Activated CD4-positive, alpha-beta memory T cell treated with anti-CD3 and anti-CD28 coated beads, Interleukin-2, amount 10 ng/mL, durations not matched to agents 7 days and 5 days (primary cell): ENCODE measurements at places on chromosomes 13 and 19.
A peak's percentile ranks its signal among the peaks of the same experiment; 100 is the strongest.

DNA sequence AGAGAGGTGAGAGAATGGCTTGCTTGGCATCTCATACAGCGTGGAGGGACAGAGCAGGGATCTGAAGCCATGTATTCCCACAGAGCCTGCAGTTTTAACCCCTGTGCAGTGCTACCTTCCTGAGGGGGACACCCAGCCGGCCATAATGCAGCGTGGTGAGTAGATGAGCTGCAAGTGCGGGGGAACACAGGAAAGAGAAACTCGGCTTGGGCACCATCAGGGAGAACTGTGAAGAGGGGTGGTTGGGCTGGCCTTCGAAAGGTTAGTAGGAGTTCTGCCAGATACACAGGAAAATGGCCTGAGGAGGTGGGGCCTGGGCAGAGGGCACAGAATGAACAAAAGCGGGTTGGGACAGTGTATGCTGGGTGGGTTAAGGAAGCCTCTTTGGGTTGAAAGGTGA is 88.3 kb downstream of the SIPA1L3 start:
- no peak for DNase-seq
- no peaks in the 10 kb centered on the region for H3K4me1 ChIP-seq
- no peaks in the 10 kb centered on the region for H3K27me3 ChIP-seq
- no peak overlapping the region for H3K4me3 ChIP-seq
- no peak overlapping the region for H3K27ac ChIP-seq

GRCh38 chr13:28540612-28541011 is 45.7 kb upstream of the FLT1 start:
- H3K36me3 ChIP-seq: peaks cover 5% of the 10 kb centered on the region
- H3K27me3 ChIP-seq: peaks cover 4% of the 10 kb centered on the region
- peaks cover 27% of the 10 kb centered on the region for H3K4me1 ChIP-seq

GRCh38 chr19:54335164-54335563 is 3.8 kb downstream of the LILRA4 start:
- no peaks in the 10 kb centered on the region for H3K36me3 ChIP-seq
- peaks cover 16% of the 10 kb centered on the region for H3K27me3 ChIP-seq
- no peaks in the 10 kb centered on the region for H3K4me1 ChIP-seq
- no peak overlapping the region for H3K4me3 ChIP-seq

DNA sequence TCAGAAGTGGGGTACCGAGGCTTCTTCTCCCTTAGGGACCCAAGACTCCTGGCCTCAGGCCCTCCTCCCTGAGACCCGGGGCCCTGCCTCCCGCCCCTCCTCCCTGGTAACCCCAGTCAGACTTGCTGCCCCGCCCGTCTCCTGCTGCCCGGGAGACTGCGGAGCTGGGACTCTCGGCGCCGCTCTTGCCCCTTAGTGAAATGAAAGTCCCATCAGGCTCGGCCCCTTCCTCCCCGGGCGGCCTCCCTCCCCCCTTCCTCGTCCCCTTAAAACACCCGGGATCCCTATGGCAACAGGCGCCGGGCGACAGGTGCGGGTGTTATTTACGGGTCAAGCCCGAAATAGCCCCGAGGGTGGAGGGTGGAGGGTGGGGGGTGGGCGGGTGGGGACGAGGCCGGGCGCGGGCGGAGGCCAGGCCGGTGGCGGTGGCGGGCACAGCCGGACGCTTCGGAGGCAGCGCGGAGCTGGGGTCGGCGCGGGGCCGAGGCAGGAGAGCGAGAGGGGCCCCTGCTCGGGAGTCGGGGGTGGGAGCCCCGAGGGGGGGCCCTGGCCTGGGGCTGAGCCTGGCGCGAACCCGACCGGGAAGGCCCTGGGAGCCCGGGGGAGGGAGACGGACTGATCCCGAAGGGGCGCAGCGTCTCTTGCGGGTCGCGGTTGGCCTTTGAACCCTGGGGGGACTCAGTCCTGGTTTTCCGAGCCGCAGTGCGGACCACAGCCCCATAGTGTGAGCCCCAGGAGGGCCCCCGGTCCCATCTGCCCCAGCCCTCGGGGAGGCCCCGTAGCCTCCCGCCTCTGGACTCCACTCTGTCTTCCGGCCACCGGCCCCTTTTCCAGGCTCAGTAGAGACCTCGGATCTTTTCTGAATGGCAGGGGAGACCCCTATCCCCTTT is at the start of gene CACNG6:
Gene CACNG6 (plus strand): TSS at position 414 of the 890 bp plus-strand sequence. CDS start 1,241 bp downstream, outside the sequence.
- DNase-seq: no peak
- no peaks in the 10 kb centered on the region for H3K4me1 ChIP-seq
- H3K4me3 ChIP-seq: no peak within 1 kb of the TSS
- H3K27me3 ChIP-seq: peaks cover 43% of the 10 kb centered on the region

DNA sequence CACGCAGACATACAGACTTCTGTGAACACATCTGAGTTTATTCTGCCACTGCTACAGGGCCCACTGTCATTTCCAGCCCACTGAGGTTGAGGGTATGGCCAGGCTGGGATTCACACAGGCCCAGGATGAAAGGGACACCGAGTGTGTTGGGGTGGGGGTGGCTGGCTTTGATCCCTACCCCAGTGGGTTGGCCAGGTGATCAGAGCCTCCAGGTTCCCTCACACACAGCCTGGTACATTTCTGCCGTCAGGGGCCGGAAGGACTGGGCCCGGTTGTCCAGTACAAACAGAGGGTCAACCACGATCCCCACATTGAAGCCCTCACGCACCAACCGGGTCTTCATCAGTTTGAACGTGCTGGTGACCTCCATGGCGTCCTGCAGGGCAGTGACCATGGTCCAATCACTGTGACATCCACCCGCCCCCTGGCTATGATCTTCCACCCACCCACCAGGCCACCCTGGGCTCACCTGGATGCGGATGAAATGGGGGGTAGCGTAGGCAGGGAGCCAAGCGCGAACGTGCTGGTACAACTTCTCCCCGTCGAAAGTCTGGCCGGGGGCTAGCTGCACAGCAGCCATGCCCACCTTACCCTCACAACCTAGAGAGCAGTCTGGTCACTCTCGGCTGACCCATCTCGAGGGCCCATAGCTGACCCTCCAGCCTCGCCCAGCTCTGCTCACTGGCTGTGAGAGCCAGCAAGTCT is 13.3 kb downstream of the SLC27A5 start:
- no peaks in the 10 kb centered on the region for H3K27me3 ChIP-seq
- peaks cover 33% of the 10 kb centered on the region for H3K4me1 ChIP-seq
- DNase-seq: no peak
- peak overlapping the region; percentile 93 for H3K4me3 ChIP-seq
